ENCODE measurements at places on chromosomes 7 and 10.
A peak's percentile ranks its signal among the peaks of the same experiment; 100 is the strongest.

DNA sequence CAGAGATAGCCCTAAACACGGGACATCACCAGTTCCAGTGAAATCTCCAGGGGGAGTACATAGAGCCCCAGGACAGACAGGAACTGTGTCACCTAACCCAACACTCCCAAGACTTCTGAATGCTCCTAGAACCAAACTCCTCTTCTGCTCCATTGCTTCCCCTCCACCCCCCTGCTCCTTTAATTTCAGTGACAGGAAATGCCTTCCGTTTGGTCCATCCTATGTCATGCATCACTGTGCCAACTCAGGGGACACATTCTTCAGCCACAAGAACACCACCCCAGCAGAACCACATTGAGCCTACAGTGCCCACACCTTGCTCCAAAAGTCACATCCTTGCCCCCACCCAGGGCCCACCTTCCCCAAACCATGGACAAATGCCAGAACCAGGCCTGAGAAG, 100.5 kb downstream of the KCNMA1 start:
- no peak for DNase-seq

DNA sequence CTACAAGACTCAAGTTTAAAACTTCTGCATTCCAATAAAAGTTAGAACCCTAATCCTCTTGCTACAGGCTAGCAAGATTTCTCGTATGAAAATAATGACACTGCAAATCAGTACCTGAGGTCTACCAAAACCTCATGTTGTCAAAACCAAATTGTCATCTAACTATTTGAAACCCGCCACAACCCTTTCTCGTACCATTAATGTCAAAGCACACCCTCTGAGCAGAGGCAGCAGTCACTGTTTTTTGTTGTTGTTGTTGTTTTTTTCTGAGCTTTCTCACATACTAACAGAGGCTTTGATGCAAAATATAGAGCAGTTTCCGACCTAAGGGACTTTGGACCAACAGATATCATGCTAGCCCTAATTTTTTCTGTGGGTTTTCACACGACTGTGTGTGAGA, 563.9 kb upstream of the C7orf33 start:
- DNase-seq, result no peak

GRCh38 chr10:60394446-60394845, 4.8 kb upstream of the ANK3 start:
- no peak for DNase-seq

DNA sequence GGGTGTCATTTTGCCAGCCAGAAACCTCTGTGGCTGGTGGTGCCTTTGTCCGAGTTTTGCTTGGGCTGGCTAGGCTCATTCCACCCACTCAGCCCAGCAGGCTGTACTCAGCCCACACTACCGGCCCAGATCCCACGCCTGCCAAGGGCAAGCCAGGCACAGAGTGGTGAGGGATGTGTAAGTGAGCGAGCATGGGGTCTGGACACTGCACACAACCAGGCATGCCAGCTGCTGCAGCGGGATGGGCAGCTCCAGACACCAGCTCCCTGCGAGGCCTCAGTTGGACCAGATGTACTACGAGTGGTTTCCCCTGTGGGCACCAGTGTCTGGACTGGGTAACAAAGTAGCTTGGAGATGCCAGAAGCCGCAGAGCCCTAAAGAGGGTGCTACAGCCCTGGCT, 134.2 kb upstream of the C7orf33 start:
- DNase-seq, result no peak

- DNase-seq, result no peak
Observed at GRCh38 chr7:150594805-150595204, 27.6 kb downstream of the GIMAP4 start.

DNA sequence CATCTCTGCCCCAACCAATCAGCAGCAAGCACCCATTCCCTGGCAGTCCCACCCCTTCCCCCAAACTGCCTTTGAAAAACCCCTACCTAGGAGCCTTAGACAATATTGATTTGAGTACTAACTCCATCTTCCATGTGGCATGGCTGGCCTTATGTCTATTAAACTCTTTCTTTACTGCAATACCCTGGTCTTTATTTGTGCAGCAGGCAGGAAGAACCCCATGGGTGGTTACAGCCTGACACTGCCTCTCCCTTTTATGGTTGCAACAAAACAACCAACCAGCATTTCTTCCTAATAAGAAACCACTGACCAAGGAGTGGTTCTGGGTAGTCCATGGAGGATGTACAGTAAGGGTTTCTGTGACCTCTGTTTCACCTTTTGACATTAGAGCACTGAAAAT, 418.1 kb downstream of the THSD7A start:
- no peak for DNase-seq

DNA sequence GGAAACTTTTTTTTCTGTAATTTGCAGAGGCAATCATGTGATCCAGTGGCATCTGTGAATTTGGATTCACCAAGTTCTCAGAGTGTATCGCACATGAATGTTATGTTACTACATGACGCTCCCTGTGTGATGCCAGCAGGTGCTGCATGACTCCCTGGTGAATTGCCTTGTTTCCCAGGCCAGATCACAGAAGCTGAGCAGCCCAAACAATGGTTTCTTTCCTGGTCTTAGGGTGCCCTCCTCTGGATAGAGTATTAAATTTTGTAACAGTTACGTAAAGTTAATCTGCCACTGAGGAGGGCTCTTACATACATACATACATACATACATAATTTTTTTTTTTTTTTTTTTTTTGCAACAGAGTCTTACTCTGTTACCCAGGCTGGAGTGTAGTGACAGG, 3.6 kb downstream of the ZSCAN21 start:
- peak; percentile 48 for DNase-seq

Measured in CD4-positive, alpha-beta T cell treated with Interleukin-2 at 100 ng/mL for 4 hours (primary cell).